Heart right ventricle (tissue), 16 donors: ENCODE measurements at places on chromosomes 4 and X. TPM values are rescaled to one million over a fixed set of nuclear protein-coding genes. Genes with fewer than 3 reads are reported as not detected.

Gene CTSO
- total RNA-seq = 8.3 TPM

Gene TMPRSS11A
- not detected for total RNA-seq

Gene CXCL9
- total RNA-seq = 0.41 TPM

Gene MAGEB1
- not detected for total RNA-seq

GRCh38 chr4:39658756-39659155, 20.1 kb upstream of the SMIM14 start:
- DNase-seq = no peak
- no peaks in the 10 kb centered on the region for H3K27me3 ChIP-seq
- H3K36me3 ChIP-seq = no peaks in the 10 kb centered on the region

- H3K36me3 ChIP-seq = no peaks in the 10 kb centered on the region
- H3K4me1 ChIP-seq = no peaks in the 10 kb centered on the region
- no peak overlapping the region for H3K4me3 ChIP-seq
Measured at GRCh38 chrX:12314651-12315050, 176.4 kb downstream of the FRMPD4 start.

DNA sequence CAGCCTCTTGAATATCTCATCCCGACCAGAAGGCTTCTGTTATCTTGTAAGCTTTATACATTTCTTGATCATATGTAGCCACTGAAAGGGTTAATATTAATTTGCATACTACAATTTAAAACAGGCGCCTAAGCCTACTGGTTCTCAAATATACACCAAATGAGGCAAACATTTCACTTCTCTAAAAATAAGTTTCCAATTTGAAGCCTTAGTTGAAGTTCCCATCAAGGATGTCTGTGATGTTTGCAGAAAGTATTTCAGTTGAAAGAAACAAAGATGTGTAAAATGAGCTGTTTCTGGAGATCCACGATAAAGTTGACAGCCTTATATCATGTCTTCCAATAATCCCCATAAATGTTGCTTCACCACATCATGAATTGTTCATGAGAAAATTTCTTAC, 70.6 kb downstream of the KIT start:
- no peak for DNase-seq
- peaks cover 4% of the 10 kb centered on the region for H3K4me1 ChIP-seq
- no peaks in the 10 kb centered on the region for H3K36me3 ChIP-seq
- H3K4me3 ChIP-seq = no peak overlapping the region
